HuH-7.5 (cell line): ENCODE measurements at places on chromosomes 11 and 22.

DNA sequence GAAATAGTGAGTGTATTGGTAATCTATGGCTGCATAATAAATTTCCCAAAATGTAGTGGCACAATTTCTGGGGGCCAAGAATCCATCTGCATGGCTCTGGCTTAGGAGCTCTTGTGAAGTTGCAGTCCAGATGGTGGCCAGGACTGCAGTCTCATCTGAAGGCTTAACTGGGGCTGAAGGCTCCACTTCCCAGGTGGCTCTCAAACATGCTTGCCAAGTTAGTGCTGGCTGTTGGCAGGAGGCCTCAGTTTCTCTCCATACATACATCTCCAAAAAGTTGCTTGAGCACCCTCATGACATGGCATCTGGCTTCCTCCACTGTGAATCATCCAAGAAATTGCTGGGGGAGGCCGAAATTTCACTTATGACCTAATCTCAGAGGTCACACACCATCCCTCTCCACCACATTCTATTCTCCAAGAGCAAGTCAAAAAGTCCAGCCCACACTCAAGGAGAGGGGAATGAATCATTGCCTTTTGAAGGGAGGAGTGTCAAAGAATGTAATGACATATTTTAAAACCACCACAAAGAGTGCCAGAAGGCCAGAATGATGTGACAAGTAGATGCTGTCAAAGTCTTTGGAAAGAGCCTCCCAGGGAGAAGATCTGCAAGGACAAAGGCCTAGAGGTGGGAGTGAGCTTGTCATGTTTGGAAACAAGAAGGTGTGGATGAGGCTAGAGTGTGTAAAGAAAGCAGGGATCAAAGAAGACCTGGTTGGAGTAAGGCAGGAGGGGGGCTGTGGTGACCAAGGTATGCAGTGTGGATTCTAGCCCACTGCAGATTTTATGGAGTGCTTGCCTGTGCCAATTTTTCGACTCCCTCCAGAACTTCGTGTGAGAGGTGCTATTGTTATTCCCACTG is 566.2 kb downstream of the MIAT start:
- no peak for DNase-seq

- DNase-seq, result no peak
These were observed 76.4 kb downstream of the GGTLC2 start for GRCh38 chr22:22720724-22721261.

- DNase-seq, result no peak
These were observed 30.7 kb downstream of the SPATA19 start for GRCh38 chr11:133814588-133815100.

GRCh38 chr22:50258361-50259292 is 2.9 kb downstream of the MAPK12 start:
- DNase-seq, result no peak

- no peak for DNase-seq
These were observed 10.6 kb downstream of the MMP20 start for GRCh38 chr11:102614485-102614884.

DNA sequence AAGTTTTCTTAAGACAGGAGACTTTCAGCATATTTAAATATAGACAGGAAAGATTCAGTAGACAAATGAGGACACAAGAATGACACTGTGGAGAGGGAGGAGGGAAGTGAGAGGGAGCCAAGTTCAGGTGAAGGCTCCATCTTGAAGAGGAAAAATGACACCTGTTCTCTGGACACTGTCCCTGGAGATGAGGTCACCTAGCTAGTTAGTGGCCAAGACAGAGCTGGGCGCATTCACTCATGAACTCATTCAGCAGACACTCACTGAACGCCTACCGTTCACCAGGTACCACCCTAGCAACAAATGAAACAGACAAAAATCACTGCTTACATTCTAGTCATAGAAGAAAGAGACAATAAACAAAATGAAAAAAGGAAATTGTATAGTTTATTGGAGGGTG is 103.3 kb upstream of the PARVA start:
- DNase-seq, result no peak

DNA sequence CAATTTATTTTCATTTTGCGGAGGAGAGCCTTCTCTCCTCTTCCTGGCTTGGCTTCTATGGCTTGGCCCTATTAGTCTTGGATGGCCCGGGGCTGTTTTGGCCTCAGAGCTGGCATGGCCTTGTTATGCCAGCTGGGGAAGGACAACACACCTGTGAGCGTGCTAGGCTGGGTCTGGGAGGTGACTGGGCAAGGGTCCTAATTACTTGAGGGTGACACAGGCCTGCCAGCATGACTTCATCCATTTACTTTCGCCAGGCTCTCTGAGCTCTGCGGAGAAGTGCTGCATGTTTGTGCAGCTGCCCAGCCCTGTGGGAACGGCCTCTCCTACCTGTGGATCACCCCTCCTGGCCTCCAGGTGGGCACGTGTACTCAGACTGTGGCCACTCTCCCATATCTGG is 153.6 kb downstream of the SNX19 start:
- DNase-seq, result no peak

- no peak for DNase-seq
These were observed 25.9 kb downstream of the IGSF9B start for GRCh38 chr11:133930767-133931448.

GRCh38 chr11:44725757-44726282 is 942 bp upstream of the TSPAN18 start:
- peak; percentile 39 for DNase-seq

GRCh38 chr11:106156290-106156937 is 79.0 kb downstream of the AASDHPPT start:
- DNase-seq, result peak; percentile 8

DNA sequence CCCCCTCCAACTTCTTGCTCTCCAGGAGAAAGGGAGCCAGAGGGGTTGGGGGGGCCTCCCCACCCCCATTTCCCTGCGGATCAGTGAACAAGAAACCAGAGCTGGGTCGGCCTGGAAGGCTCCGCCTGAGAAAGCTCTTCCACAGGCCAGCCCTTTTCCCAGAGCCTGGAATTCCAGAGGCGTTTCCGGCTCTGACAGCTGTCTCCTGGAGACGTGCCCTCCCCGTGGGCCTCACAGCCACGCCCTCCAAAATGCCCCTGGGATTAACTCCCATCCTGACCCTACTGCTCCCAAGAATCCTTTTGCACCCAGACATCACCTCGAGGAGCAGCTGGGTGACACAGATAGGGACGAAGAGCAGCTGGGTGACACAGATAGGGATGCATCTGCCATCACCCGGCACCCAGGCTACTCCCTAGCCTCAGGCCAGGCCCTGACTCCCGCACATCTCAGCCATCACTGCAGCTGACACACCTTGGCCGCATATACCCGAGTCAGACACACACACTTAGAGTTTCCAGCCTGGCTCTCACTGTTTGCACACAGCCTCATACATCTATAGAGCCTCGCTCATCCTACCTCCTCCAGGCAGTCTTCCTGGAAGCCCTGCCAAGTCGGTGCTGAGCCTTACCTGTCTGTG is 7.6 kb upstream of the CDC42EP1 start:
- DNase-seq, result no peak

GRCh38 chr22:44869196-44869595 is 116.8 kb downstream of the ARHGAP8 start:
- no peak for DNase-seq

DNA sequence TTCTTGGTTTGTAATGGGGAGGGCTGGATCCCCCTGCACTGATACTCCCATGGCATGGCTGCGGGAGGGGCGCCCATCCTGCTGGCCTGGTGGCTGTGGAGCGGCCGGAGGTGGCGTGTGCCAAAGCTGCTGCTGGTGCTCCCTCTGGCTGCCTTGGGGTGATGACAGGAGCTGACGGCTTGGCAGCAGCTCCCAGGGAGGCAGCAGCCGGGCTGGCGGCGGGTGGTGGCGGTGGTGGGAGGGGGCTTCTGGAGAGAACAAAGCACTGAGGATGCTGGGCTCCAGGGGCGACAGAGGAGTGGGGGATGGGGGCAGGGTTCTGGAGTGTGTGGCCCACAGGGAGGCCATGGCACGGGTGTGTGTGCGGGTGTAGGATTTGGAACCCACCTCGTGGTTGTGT is 11.4 kb upstream of the MPPED1 start:
- no peak for DNase-seq

GRCh38 chr11:75576499-75576918 is 14.5 kb downstream of the SERPINH1 start:
- DNase-seq, result no peak

GRCh38 chr11:92980312-92980711 is 10.9 kb downstream of the MTNR1B start:
- DNase-seq, result no peak

- DNase-seq, result no peak
These were observed 717.9 kb downstream of the OPCML start for GRCh38 chr11:132814410-132814809.

DNA sequence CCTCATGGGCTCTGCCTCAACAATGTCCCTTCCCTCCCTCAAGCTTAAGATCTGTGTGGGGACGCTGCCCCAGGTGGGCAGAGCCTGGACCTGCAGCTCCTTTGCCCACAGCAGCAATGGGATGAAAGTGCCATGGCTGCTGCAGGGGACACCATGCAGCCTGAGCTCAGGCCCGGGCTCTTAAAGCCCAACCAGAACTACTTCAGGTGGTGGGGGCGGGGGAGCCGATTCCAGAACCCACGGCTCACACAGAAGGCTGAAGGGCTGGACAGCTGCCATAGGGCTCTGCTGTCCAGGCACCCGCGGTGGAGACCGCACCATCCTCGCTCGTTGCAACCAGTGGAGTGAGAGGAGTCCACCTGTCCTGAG is 12.5 kb downstream of the CHID1 start:
- no peak for DNase-seq

DNA sequence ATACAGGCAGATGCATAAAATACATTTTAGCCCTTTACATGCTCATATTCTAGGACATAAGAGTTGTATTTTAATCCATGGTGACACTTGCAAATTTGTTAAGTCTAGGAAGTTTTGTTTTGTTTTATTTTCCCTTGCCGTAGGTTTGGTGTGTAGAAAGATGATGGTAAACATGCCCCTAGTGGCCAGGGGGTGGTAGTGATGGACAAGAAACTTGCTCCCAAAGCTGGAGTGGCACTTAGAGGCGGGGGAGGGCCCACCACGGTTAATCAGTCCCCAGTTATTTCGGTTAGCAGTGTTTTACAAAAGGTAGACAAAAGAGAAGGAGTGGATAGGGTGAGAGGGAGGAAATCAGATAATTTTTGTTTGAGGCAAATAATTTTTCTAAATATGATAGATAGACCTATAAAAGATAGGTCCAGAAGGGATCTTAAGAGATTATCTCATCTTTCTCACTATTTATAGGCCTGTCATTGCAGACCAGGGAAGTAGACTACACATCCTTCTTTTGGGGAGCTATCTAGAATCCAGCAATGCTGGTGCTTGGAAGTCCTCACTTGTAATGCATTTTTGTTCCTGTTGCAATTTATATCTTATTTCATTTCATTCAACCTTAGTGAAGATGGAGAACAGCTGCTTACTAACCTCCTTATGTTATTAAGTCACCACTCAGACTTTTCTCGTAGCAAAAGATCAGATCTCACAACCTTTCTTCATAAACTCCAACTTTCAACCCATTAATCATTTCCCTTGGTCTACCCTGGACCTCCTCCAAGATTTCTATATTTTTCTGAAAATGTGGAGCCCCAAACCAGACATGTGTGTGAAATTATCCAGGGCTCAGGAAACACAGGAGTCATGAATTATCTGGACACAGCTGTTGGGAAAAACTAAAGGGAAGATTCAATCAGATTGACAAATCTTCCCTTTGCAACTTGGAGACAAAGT is 5.9 kb upstream of the BDNF start:
- DNase-seq, result peak; percentile 78

DNA sequence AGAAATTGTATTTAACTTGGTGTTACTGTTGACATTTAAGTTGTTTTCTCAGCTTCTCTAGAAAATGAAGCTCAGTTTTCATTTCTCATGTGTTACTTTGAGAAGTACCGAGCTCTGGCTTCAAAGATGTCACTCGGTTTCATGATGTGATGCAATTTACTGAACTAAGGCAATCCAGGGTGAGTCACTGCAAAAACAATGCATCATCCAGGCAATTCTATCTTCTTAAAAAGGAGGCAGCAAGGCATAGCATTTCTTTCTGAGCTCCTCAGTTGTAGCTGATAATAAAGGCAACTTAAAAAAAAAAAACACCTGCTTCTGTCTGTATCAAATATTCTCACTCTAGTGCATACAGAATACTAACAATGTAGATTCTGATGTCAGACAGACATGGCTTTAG is 91.1 kb upstream of the KCNA4 start:
- no peak for DNase-seq

DNA sequence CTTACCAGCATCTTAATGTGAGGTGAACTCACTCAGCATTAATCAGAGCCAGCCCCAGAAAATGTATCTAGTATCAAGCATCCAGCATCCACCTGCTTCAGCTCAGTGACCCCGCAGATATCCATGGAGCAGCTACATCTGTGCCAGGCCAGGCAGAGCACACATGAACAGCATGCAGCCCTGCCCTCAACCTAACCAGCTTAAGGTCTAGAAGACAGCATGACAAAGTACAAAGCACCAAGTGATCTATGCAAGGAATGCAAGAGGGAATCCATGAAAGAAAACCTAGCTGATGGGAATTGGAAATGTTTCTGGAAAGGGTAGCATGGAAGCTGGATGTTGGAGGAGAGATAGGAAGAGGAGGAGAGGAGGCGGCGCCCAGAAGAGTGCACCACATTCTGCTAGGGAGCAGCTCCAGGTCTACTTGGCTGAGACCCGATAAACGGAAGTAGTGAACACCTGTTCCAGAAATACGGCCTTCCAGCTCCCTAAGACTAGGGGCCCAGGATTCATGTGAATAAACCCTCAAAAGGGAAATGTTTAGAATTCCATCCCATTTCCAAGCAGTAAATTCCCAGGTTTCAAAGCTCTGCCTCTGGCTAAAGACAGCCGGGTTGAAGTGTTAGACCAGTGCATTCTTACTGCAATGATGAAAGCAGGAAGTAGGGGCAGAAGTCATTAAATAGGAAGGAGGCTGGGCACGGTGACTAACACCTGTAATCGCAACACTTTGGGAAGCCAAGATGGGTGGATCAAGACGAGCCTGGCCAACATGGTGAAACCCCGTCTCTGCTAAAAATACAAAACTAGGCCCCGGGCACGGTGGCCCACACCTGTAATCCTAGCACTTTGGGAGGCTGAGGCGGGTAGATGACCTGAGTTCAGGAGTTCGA is 23.5 kb upstream of the L3MBTL2 start:
- no peak for DNase-seq

- no peak for DNase-seq
These were observed 357.8 kb upstream of the LARGE1 start for GRCh38 chr22:34278121-34278520.

DNA sequence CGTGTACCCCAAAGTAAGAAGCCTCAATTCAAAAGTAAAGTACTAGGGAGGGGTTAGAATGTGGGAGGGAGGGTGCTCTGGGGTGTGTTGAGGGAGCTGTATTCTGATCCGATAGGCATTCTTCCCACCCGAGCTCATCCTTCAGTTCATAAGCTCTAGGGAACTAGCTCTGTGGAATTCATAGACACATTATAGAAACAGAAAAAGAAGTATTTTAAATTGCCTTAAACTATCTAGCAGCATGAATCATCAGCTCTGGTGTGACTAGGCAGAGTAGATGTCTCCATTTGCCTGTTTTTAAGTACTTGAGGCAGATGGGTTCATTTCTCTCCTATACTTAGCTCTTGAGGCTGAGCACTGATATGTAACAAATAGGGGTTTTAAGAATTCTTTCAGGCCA is 7.3 kb upstream of the SGSM3 start:
- DNase-seq, result no peak
